Mesothelial cell of epicardium (in vitro differentiated cells): ENCODE measurements at places on chromosomes 2 and 18.

GRCh38 chr2:145421841-145422240 is 901.9 kb upstream of the ZEB2 start:
- no peak overlapping the region for H3K4me3 ChIP-seq
- H3K4me1 ChIP-seq = peaks cover 5% of the 10 kb centered on the region
- peaks cover 8% of the 10 kb centered on the region for H3K36me3 ChIP-seq
- no peaks in the 10 kb centered on the region for H3K27me3 ChIP-seq
- no peak for DNase-seq

- H3K4me1 ChIP-seq = peaks cover 30% of the 10 kb centered on the region
- H3K27ac ChIP-seq = peak overlapping the region; percentile 7
- no peaks in the 10 kb centered on the region for H3K36me3 ChIP-seq
- H3K27me3 ChIP-seq = no peaks in the 10 kb centered on the region
Measured at GRCh38 chr2:231411237-231411636, 15.7 kb downstream of the B3GNT7 start.

GRCh38 chr2:234754126-234754525 is 197.7 kb upstream of the SH3BP4 start:
- no peak for DNase-seq
- no peak overlapping the region for H3K4me3 ChIP-seq
- H3K4me1 ChIP-seq = peaks cover 4% of the 10 kb centered on the region
- peaks cover 2% of the 10 kb centered on the region for H3K27me3 ChIP-seq
- no peak overlapping the region for H3K27ac ChIP-seq

DNA sequence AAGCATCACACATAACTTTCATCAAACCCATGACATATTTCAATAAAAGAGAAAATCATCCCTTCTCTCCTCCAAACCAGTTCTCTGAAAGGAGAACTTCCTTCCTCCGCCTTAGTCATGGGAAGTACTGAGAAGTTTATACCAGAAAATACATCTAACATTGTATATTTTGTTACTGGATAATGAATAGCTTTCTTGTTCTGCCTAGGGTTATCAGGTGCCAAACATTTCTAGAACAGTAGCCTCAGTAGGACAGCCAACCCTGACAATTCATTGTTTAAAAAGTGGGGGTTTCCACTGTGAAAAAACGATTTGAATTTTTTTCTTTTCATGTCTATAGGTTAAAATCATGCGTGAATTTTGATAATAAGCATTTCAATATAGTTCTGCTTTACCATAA is 16.0 kb upstream of the DAW1 start:
- peaks cover 10% of the 10 kb centered on the region for H3K4me1 ChIP-seq
- H3K27ac ChIP-seq = no peak overlapping the region
- H3K4me3 ChIP-seq = no peak overlapping the region
- DNase-seq = no peak
- H3K27me3 ChIP-seq = peaks cover 9% of the 10 kb centered on the region

GRCh38 chr2:2769481-2770431 is 438.7 kb upstream of the MYT1L start:
- no peak overlapping the region for H3K4me3 ChIP-seq
- peaks cover 14% of the 10 kb centered on the region for H3K27me3 ChIP-seq
- H3K36me3 ChIP-seq = no peaks in the 10 kb centered on the region
